Adipose tissue (tissue), 3 donors: ENCODE measurements at places on chromosomes 3 and 15. TPM values are rescaled to one million over a fixed set of nuclear protein-coding genes. Genes with fewer than 3 reads are reported as not detected.

The RPP14 gene
- 11.7 TPM for polyA plus RNA-seq

The TYRO3 gene
- polyA plus RNA-seq: 17.5 TPM

The PPP1R2 gene
- polyA plus RNA-seq: 19.8 TPM

The CELSR3 gene
- polyA plus RNA-seq: 0.48 TPM

The PPARG gene
- polyA plus RNA-seq: 113 TPM

The CAPN3 gene
- 3.9 TPM for polyA plus RNA-seq

The ADAMTS9 gene
- 22.7 TPM for polyA plus RNA-seq

The ABCC5 gene
- 10.8 TPM for polyA plus RNA-seq

The NECTIN3 gene
- polyA plus RNA-seq: 6.4 TPM

The TUSC7 gene
- polyA plus RNA-seq: not detected

The ANKUB1 gene
- polyA plus RNA-seq: not detected

The THPO gene
- 1.3 TPM for polyA plus RNA-seq

The LRRIQ4 gene
- not detected for polyA plus RNA-seq

The TMCO5A gene
- polyA plus RNA-seq: not detected

The LRRC28 gene
- 14.7 TPM for polyA plus RNA-seq

The ZNF662 gene
- polyA plus RNA-seq: 3.3 TPM

The P2RY13 gene
- 0.22 TPM for polyA plus RNA-seq

The GPR149 gene
- polyA plus RNA-seq: not detected

The PLSCR5 gene
- not detected for polyA plus RNA-seq

The TNFAIP8L3 gene
- 17.5 TPM for polyA plus RNA-seq

The LDHAL6B gene
- 0.03 TPM for polyA plus RNA-seq

The DAZL gene
- polyA plus RNA-seq: not detected

The LMLN gene
- polyA plus RNA-seq: 1.3 TPM

The XYLB gene
- 1.4 TPM for polyA plus RNA-seq

The TMF1 gene
- 9.2 TPM for polyA plus RNA-seq

The MESP2 gene
- 0.39 TPM for polyA plus RNA-seq

The GP9 gene
- polyA plus RNA-seq: 0.13 TPM

The P4HTM gene
- polyA plus RNA-seq: 20.2 TPM

The FOXB1 gene
- not detected for polyA plus RNA-seq

The NR2E3 gene
- not detected for polyA plus RNA-seq

The FGD5 gene
- polyA plus RNA-seq: 16.7 TPM

The RGMA gene
- 16.3 TPM for polyA plus RNA-seq

The SEMA3G gene
- polyA plus RNA-seq: 7.7 TPM

The MKRN2OS gene
- not detected for polyA plus RNA-seq

The TRIM59 gene
- 0.22 TPM for polyA plus RNA-seq

The DCUN1D1 gene
- polyA plus RNA-seq: 12.3 TPM

The KIF15 gene
- 0.67 TPM for polyA plus RNA-seq

The STXBP5L gene
- polyA plus RNA-seq: not detected

The SCN5A gene
- polyA plus RNA-seq: 0.07 TPM

The SRGAP3 gene
- polyA plus RNA-seq: 1.4 TPM
